ENCODE measurements at places on chromosomes 1 and 21. TPM values are rescaled to one million over a fixed set of nuclear protein-coding genes. Genes with fewer than 3 reads are reported as not detected.

The USF1 gene
- total RNA-seq = 67.1 TPM

The XCL2 gene
- total RNA-seq = not detected

DNA sequence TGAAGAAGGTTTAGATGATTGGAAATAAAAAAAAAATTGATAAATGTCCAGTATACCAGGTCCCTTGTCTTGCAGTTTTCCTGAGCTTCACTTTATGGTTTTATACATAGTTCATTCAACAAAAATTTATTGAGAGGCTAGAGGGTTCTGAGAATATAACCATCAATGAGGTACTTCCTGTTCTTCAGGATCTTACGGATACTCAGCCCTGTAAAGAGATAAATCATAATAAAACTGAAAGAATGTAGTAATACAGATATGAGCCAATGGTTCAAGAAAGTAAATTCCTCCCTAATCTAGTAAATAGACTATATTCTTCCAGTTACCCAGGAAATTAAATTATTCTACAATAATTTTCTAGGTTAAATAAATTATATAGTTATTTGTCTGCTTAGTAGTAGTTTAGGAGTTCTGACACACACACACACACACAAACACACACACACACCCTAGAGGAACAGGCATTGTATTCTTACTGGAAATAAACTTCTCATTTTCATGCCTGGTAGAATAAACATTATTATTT lies 70.4 kb upstream of the HMCN1 start:
- DNase-seq = no peak

- DNase-seq = no peak
Measured at GRCh38 chr1:219686171-219686570, 73.3 kb upstream of the ZC3H11B start.

DNA sequence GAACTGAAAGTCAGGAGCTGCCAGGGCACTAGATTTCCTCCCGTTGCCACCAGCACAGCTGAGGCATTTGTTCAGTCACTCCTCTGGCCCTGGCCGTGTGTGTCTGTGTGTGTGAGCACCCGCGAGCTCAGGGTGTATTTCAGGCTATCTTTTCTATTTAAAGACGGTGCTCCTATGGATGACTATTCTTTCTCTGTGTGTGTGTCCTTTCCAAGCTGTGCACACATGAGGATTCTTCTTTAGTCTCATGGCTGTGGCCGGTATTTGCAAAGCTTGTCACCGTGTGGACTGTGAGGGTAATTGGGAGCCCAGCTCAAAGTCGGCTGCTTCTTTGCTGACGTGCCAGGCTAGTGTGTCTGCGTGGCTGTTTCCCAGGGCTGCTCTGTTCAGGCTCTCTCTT lies 3.0 kb upstream of the KCND3 start:
- DNase-seq = no peak

GRCh38 chr1:26254404-26254803 lies 20.4 kb downstream of the CEP85 start:
- DNase-seq = no peak

- DNase-seq = no peak
Measured at GRCh38 chr1:81118550-81118949, 682.2 kb upstream of the ADGRL2 start.

- no peak for DNase-seq
Measured at GRCh38 chr1:25765136-25765922, 34.7 kb upstream of the SELENON start.

GRCh38 chr1:55076356-55076755 lies 37.0 kb downstream of the PCSK9 start:
- DNase-seq = no peak

DNA sequence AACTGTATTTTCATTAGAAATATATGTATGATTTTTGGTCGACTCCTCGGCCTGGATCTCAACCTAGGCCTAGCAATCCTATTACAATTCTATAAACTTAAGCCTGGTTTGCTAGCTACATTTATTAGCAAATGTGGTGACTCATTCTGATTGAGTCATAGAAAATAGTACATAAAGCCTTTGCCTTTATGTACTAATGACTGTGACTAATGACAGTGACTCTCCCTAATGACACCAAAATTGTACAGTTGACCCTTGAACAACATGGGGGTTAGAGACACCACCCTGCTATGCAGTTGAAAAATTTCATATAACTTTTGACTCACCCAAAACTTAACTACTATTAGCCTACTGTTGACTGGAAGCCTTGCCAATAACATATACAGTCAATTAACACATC lies 78.9 kb downstream of the CLEC20A start:
- no peak for DNase-seq
